ENCODE measurements at places on chromosomes 5 and 9.

DNA sequence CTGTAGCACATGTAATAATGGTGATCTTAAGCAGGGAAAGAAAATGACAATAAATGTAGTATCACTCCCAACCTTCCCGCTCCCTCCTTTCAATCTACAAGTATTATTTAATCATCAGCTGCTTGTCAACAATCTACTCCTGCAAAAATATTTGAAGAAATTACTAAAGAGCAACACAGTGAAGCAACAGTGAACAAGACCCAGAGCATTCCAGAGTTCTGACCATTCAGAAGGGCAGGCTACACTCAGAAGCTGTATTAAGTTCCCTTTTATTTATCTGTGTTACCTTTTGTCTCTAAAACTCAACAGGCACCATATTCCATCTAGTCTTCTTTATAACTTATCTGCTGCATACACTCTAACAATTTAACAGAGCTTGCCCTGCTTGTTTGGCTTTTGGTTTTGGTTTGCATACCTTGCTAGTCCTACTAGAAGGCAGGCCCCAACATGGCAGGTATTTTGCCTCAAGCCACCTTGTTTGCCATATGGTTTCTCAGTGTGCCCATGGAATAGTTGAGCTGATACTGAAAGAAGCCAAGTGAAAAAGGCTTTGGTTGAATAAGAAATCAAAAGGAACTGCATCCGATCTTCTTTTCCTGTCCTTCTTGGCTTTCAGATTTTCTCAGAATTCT lies 253.9 kb downstream of the CEMIP2 start:
- no peak for DNase-seq

- DNase-seq = no peak
Observed at GRCh38 chr9:108463932-108464606, 391.7 kb downstream of the ACTL7B start.

GRCh38 chr5:9698841-9699240 lies 68.7 kb upstream of the TAS2R1 start:
- no peak for DNase-seq

DNA sequence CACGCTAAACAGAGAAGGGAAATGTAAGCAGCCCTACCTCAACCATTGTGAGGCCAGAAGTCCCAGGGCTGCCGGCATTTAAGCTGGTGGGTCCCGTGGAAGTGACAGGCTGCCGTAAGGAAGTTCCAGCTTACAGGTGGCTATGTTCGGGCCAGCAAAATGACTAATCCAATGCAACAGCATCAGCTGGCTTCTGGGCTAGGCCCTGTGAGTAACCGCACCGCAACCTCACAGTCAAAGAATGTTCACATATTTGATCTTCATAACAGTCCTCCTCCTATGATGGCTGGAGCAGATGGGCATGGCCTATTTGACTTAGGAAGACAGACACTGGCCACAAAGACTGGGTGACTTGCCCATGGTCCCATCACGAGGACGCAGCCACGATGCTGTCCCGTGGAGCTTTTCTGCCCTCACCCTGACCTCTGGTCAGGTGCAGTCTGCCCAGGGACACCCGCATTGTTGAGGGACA lies 88.2 kb downstream of the LIFR start:
- DNase-seq = no peak

- no peak for DNase-seq
Observed at GRCh38 chr5:58998544-58998943, 415.7 kb downstream of the RAB3C start.

DNA sequence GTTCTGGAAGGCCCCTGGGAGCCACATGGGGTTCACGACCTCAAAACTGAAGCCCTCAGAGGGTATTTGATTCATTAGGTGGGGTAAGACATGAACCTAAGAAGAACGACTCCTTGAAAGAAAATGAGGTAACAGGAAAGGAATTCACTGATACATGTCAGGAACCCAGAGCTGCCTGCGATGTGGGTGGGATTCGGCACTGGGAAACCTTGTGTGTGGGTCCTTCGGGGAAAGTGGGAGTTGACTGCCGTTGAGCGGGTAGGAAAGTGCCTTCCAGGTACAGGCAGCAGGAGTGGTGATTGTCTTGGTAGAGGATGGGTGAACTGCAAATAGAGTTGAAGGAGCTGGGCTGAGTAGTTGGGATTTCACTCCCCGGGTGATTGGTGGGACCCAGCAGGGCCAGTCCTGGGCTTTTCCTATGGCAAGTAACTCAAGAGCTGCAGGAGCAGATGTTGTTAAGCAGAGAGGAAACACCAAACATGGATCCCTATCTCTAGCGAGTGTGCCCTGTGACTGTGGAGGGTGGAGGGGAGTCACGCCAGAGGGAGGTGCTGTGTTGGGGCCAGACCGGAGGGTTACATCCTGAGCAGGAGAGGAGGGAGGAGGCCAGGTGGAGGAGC lies 30.8 kb downstream of the ANKRD33B start:
- no peak for DNase-seq

GRCh38 chr5:155987265-155987810 lies 339.6 kb upstream of the SGCD start:
- DNase-seq = no peak

DNA sequence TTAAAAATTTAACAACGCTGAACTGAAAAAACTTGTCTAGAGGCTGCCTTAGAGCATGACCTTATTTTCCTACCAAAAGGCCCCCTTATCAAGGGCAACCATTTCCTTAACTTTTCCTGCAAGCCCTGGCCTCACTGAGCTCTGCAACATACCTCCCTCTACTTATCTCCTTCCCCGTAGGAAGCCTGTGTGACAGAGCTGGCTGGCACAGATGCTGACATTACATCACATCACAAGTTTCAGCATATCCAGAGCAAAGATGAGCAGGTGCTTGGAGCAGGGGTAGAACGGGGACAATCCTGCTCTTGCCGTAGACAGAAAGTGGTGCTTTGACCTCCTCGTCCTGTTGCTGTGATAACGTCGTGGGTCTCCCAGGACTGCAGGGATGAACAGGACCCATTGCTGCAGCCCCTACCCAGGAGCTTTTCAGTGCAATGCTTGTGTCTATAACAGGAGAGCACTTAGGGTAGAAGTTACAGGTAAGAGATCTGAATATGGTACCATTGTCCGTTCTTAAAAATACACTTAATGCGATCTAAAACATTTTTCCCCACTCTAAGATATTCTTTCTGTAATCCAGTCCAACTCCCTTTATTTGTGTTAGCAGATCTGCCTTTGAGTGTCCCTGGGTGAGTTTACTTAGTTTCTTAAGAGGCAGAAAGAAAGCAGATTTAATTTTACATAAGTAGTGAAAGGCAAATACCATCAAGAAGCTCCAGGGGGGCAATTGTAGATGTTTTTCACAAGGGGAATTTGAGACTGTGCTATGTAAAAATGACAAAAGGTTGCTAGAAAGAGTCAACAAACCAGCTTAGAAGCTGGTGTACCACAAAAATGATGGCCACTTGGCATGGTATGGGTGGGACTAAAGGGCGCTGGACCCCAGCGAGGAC lies 101.9 kb upstream of the EFNA5 start:
- DNase-seq = no peak

- DNase-seq = no peak
Observed at GRCh38 chr9:134473141-134474054, 147.1 kb downstream of the RXRA start.

DNA sequence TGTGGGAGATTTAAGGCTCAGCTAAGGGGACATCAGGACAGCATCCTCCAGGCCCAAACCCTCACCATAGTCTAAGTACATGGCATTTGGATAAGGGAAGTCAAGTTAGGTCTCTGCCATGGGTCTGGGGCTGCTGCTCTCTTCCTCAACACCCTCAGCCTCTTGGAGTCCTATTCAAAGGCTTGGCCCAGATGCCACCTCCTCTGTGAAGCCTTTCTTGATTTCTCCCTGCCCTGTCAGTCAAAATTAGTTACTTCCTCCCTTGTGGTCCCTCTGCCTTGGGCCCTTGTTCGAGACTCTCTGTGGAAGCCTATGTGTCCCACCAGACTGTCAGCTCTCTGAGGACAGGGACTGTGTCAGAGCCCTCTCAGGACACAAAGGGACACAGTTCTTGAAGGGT lies 17.7 kb upstream of the DAB2IP start:
- DNase-seq = no peak

GRCh38 chr5:53515988-53516387 lies 35.6 kb downstream of the FST start:
- DNase-seq = no peak

GRCh38 chr5:9370256-9370655 lies 175.6 kb downstream of the SEMA5A start:
- DNase-seq = no peak

- no peak for DNase-seq
Observed at GRCh38 chr9:134912126-134912840, 5.4 kb downstream of the FCN1 start.

GRCh38 chr5:139100825-139101224 lies 97.3 kb downstream of the SIL1 start:
- DNase-seq = no peak

GRCh38 chr5:1930501-1930879 lies 47.8 kb upstream of the IRX4 start:
- no peak for DNase-seq

- DNase-seq = no peak
Observed at GRCh38 chr9:134220311-134220710, 55.9 kb upstream of the RNU6ATAC start.
